CD4-positive, CD25-positive, alpha-beta regulatory T cell (primary cell): ENCODE measurements at places on chromosomes 7 and 10.

DNA sequence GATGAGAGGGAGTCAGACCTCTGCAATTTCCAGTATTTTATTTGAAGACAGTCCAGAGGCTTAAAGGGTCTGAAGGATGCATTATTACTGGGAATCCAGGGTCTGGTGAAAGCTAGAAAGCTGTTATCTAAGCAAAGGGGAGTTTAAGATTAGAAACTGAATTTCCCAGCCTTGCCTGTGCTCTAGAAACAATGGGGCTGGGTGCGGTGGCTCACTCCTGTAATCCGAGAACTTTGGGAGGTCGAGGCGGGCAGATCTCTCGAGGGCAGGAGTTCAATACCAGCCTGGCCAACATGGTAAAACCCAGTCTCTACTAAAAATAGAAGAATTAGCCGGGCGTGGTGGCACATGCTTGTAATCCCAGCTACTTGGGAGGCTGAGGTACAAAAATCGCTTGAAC is 71.5 kb upstream of the ANLN start:
- H3K4me1 ChIP-seq = no peaks in the 10 kb centered on the region
- no peaks in the 10 kb centered on the region for H3K36me3 ChIP-seq
- no peaks in the 10 kb centered on the region for H3K27me3 ChIP-seq
- DNase-seq = no peak

DNA sequence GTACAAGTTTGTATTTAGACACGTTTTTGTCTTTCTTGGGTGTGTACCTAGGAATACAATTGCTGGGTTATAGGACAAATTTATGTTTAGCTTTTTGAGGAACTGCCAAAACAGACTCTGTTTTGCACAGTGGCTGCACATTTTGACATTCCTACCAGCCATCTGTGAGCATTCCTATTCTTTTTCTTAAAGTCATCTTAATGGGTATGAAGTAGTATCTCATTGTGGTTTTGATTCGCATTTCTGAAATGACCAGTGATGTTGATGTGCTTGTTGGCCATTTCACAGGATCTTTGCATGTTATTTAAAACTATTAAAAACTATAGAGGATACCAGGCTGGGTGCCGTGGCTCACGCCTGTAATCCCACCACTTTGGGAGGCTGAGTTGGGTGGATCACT is 32.6 kb upstream of the IL15RA start:
- H3K4me3 ChIP-seq = no peak overlapping the region
- no peaks in the 10 kb centered on the region for H3K27me3 ChIP-seq
- peaks cover 12% of the 10 kb centered on the region for H3K4me1 ChIP-seq
- no peak for DNase-seq

DNA sequence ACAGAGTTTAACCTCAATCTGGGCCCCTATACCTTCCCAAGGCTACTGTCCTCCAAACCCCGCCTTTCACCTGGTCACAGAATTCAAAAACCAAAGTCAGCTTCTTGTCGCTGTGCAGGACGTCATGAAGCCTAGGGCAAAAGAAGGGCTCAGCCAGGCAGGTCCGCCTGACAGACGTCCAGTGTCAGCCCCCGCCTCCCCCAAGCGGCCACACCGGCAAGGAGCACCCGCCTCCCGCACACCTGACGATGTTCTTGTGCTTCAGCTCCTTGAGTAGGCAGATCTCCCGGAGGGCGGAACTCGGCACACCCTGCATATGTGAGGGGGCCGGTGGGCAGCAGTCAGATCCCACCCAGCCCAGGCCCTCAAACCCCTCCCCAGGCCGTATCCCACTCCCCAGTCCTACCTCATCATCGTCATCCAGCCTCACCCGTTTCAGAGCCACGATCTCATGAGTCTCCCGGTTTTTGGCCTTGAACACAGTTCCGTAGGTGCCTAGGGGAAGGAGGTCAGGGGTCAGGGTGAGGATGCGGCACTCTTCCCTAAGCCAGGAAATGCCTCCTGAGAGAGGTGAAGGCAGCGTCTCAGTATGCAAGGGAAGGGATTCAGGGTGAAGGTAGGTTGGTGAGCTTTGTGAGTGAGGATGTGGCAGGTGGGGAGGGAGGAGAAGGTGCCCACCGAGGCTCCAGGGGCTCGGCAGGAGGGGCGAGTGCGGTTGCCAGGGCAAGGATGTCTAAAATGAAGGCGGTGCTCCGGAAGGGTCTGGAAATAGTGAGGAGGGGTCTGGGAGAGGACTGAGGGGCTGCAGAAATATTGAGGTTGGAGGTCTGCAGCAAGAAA is 811 bp downstream of the CDK5 start:
- H3K27me3 ChIP-seq = no peaks in the 10 kb centered on the region
- H3K27ac ChIP-seq = no peak overlapping the region
- H3K4me1 ChIP-seq = peaks cover 46% of the 10 kb centered on the region
- H3K36me3 ChIP-seq = no peaks in the 10 kb centered on the region
- DNase-seq = no peak

DNA sequence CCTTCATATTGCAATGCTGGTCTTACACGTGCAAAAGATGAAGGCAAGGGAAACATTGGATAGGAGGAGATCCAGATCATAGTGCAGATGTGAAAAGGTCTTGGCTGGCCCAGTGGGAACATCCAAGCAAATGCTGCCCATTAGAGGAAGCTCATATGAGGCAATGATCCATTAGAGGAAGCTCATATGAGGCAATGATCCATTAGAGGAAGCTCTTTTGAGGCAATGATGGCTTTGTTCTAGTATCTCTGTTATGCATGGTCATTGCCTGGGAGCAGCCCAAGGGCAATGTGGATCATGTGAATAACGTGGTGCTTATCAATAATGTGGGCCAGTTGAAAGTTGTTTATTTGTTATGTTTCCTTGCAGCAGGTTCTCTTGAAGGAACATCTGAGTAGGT is 37.8 kb downstream of the STEAP4 start:
- no peak overlapping the region for H3K27ac ChIP-seq
- no peak for DNase-seq
- no peak overlapping the region for H3K4me3 ChIP-seq
